ENCODE measurements at places on chromosomes 2 and 18.

DNA sequence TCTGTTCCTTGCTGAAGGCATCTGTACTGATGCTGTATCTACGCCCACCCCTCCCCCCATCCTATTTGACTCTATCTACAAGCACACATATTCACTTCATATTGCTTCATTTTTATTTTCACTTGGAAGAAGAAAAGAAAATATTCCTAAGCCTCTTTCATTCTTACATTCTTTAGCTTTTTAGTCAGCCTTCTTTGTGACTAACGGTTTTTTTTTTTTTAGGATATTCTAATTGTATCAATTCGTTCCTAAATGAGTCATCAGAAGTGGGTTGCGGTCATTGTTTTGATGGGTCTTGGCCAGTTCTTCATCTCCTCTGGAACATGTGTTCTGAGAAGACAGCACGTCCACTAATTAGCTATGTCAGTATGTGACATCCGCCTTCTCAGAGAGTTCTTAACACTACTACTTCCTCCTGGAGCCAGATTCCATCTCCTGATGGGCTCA, 88.7 kb downstream of the MYO1B start:
- no peak for DNase-seq

DNA sequence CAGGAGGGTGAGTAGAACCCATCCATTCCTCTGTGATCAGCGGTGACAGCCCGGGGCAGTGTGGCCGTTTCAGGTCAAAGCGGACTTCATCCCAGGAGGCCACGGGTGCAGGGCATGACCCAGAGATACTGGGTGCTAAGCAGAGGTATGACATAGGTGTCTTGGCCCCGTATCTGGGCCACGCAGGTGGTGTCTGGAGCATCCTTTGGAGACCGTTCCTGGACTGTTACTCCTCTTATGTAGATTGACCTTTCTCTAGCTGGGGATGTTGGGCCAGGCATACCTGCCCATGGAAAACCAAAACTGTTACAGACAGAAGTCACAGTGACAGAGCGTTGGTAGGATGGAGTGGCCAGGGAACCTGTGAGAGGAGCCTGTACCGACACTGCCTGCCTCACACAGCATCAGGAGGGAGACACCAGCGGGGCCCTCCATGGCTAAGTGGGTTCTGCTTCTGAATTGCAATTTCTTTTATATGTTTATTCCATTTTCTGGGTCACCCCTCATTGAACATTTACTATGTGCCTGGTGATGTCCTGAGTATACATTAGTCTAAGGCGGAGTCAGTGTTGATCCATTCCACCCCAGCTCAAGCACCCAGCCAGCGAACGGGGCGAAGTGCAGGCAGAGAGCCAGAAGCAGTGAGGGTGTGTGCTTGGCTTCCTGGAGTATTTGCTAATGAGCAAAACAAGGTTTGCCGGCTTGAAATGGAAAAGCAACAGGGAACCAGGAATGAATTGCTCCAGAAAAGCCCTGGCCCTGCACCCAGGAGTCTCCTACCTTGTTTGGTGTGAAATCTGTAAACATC, 141.7 kb downstream of the SH3RF3 start:
- no peak for DNase-seq

GRCh38 chr2:216103213-216103612, 5.9 kb upstream of the XRCC5 start:
- no peak for DNase-seq

DNA sequence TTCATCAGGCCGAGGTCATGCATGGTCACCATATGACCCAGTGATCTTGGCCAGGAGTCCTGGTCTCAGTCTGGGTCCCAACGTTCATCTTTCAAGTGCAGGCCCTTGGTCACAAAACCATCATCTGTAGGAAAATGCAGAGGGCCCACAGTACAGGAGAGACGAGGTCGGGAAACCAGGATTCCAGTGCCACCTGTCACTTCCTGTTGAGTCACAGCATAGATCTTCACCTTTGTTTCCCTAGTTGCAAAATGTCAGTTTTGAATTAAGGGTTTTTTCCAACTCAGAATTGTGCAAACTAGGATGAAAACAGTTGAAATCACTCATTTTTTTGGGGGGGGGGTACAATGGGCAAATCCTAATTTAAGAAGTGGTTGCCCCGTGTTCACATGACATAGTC, 162.2 kb downstream of the INSIG2 start:
- no peak for DNase-seq

- DNase-seq: no peak
Observed at GRCh38 chr2:172299741-172300140, 127.6 kb upstream of the ITGA6 start.

DNA sequence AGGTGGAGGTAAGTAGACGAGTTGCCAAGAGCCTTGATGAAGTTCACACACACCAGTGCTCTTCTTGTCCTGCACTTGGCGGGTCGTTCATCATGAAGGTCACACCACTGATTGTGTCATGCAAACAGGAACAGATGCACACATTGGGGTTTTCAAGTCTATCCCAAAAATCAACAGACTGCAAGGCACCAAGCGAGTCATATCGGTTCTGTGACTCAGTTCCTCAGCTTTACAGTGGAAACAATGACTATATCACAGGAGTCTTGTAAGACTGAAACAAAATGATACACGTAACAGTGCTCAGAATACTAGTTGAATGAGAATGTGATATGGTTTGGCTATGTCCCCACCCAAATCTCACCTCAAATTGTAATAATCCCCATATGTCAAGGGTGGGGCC, 526.9 kb upstream of the ID2 start:
- DNase-seq: no peak

DNA sequence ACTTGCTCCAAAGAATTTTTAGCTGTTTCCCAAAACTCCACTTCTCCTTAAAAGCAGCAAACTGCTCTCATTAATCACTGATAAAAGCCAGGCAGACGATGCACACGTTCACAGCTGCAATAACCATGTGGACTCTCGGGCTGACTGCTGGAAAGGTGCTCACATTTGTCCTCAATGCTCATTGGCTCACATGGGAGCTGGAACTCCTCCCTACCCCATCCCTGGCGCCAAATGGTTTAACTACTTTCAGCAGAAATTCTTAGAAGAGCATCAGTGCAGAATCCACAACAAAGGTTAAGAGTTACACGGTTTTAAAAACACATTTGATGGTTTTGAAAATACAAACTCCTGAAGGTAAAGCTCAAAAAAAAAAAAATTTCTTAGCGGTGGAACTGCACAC, 117.1 kb downstream of the NOL10 start:
- no peak for DNase-seq

DNA sequence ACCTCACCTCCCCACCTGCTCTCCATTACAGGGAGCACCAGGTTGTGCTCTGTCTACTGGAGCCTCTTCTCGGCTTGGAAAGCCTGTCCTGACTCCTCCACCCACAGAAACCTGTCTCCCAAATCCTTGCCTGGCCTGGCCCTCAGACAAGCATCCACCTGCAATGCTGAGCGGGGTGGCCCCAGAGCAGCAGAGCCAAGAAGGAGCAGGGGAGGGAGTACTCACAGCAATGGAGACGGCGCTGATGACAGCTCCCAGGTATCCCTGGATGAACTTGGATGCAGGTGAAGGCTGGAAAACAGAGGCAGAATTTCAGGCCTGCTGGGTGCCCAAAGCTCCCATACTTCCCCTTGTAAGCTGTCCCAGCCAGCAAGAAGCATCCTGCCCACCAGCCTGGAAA, 72.8 kb downstream of the SFXN5 start:
- DNase-seq: no peak
